ENCODE measurements at places on chromosomes 16 and 17. TPM values are rescaled to one million over a fixed set of nuclear protein-coding genes. Genes with fewer than 3 reads are reported as not detected.

Gene UMOD
- total RNA-seq = not detected

Gene CCL4
- total RNA-seq = not detected

Gene BCO1
- 0.99 TPM for total RNA-seq

Gene ABCC6
- 1.3 TPM for total RNA-seq

Gene ARHGDIG
- 3.1 TPM for total RNA-seq

Gene ARHGAP44
- total RNA-seq = 2.3 TPM

Gene BCAR1
- 127 TPM for total RNA-seq

Gene KCTD13
- total RNA-seq = 16.4 TPM

Gene EVI2B
- total RNA-seq = not detected

Gene TPSAB1
- not detected for total RNA-seq

Gene TPSD1
- not detected for total RNA-seq

Gene CCDC154
- 0.18 TPM for total RNA-seq

Gene CACNG3
- not detected for total RNA-seq

Gene KCNH4
- 0.36 TPM for total RNA-seq

Gene PRAC1
- not detected for total RNA-seq

Gene KRT27
- not detected for total RNA-seq

Gene POLDIP2
- total RNA-seq = 160 TPM

Gene TRPV3
- 0.30 TPM for total RNA-seq

Gene VPS9D1
- total RNA-seq = 4.9 TPM

Gene SLC52A1
- total RNA-seq = 0.74 TPM

Gene SUPT4H1
- total RNA-seq = 155 TPM

Gene CACNG5
- not detected for total RNA-seq

Gene RNF227
- 1.5 TPM for total RNA-seq

Gene SOST
- 0.03 TPM for total RNA-seq

Gene TK1
- total RNA-seq = 239 TPM

Gene HOXB5
- total RNA-seq = 2.1 TPM

Gene CCT6B
- total RNA-seq = 2.0 TPM

Gene TSNAXIP1
- 0.60 TPM for total RNA-seq

Gene OR1F1
- total RNA-seq = 0.18 TPM

Gene TBC1D3H
- total RNA-seq = not detected

Gene LPO
- total RNA-seq = 0.07 TPM

Gene UNC45B
- total RNA-seq = not detected

Gene KRT39
- total RNA-seq = not detected

Gene IRX6
- not detected for total RNA-seq

Gene TP53TG3
- 0.49 TPM for total RNA-seq

Gene GPR139
- total RNA-seq = not detected

Gene KANSL1
- 22.4 TPM for total RNA-seq

Gene CD300H
- not detected for total RNA-seq

Gene RILP
- total RNA-seq = 11.8 TPM

Gene GRAPL
- 0.22 TPM for total RNA-seq

Gene WFIKKN1
- total RNA-seq = 0.12 TPM

Gene ABCA6
- total RNA-seq = not detected

Gene USH1G
- total RNA-seq = 0.11 TPM

Gene KRT31
- not detected for total RNA-seq

Gene NEUROD2
- total RNA-seq = 0.01 TPM

Gene CACNG1
- total RNA-seq = 0.22 TPM

Gene CD19
- not detected for total RNA-seq
